ENCODE measurements at places on chromosomes 16 and 17. TPM values are rescaled to one million over a fixed set of nuclear protein-coding genes. Genes with fewer than 3 reads are reported as not detected.

GRCh38 chr17:31433091-31433790 is 41.8 kb downstream of the RAB11FIP4 start:
- no peaks in the 10 kb centered on the region for H3K36me3 ChIP-seq
- no peaks in the 10 kb centered on the region for H3K27me3 ChIP-seq
- no peaks in the 10 kb centered on the region for H3K4me1 ChIP-seq
- H3K4me3 ChIP-seq, result no peak overlapping the region
- H3K27ac ChIP-seq, result no peak overlapping the region

DNA sequence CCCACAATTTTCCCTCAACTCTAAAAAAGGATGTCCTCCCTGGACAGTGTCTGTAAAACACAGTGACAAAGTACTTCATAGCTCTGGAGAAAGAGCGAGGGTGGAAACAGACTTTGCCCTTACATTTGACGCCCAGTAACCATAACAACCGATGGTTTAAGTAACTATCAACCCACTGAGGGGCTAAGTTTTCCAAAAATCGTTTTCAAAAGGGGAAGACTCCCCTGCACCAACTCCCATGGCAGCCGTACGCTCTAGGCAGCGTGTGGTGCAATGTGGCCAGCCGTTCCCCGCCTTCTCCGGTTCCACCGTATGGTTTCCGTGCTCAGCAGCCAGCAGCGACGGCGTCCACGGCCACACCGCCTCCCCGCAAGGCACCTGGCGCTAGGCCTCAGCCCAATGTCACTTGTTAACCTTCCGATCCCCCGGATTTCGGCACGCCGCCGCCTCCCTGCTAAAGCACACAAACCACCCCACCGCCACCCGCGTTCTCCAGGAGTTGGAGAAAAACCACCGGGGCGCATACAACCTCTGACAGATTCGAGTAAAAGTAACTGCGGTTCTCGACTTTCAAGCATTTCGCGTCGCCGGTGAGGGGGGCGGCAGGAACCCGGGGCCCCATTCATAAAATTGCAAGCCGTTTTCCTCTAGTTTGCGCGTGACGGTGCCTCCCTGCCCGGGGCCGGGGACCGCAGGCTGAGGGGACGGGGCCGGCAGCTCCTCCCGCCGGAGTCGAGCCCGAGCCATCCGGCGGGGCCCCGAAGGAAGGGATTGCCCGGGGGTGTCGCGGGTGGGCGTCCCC is 661 bp downstream of the TEX2 start:
- peak overlapping the region; percentile 51 for H3K4me3 ChIP-seq
- peak; percentile 28 for DNase-seq
- H3K36me3 ChIP-seq, result no peaks in the 10 kb centered on the region
- H3K27me3 ChIP-seq, result no peaks in the 10 kb centered on the region
- H3K4me1 ChIP-seq, result peaks cover 39% of the 10 kb centered on the region
- peak overlapping the region; percentile 82 for H3K27ac ChIP-seq

DNA sequence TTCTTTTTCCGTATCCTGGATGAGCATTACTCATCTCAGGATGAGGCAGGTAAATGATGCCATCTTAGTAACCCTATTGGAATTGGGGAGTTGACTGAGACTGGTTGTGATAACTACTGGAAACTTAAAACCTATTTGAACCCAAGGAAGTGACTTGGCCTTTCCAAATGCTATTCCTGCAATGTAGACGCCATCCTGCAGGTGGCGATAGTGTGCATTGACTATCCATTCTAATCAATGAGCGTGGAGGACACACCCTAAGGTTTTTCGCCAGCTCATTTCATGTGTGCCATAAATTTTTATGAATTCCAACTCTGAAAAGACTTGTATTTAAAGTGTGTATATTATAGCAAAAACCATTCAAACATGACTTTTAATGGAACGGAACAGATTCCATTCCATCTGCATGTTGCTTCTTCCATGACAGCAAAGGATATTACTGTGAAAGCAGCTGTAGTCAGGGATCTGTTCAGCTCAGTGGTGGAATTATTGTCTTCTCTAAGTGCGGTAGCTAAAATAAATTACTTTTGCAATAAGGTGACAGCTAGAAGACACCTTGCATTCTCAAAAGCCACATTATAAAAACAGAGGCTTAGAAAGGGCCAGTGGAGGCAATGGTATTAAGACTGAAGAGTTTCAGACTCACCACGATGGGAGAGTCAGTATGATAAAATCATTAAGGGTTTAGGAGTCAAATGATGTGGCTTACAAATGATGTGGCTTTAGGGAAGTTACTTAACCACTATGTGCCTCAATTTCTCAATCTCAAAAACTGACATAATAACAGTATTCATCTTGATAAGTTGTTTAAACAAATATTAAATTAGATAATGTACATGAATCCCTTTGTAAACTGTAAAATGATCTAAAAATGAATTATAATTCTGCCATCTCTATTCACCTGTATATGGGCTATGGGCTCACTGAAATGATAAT is 55.5 kb downstream of the SYT17 start:
- no peaks in the 10 kb centered on the region for H3K27me3 ChIP-seq
- H3K4me3 ChIP-seq, result no peak overlapping the region
- peak; percentile 19 for DNase-seq
- H3K4me1 ChIP-seq, result no peaks in the 10 kb centered on the region
- H3K27ac ChIP-seq, result no peak overlapping the region
- H3K36me3 ChIP-seq, result peaks cover 24% of the 10 kb centered on the region

GRAPL gene
- total RNA-seq, result 2.1 TPM

OR1F1 gene
- not detected for total RNA-seq

SERPINF2 gene
- 21.3 TPM for total RNA-seq
